ENCODE measurements at places on chromosomes 2 and 18.

- DNase-seq = no peak
Observed at GRCh38 chr18:30457156-30457555, 585.4 kb downstream of the DSC3 start.

DNA sequence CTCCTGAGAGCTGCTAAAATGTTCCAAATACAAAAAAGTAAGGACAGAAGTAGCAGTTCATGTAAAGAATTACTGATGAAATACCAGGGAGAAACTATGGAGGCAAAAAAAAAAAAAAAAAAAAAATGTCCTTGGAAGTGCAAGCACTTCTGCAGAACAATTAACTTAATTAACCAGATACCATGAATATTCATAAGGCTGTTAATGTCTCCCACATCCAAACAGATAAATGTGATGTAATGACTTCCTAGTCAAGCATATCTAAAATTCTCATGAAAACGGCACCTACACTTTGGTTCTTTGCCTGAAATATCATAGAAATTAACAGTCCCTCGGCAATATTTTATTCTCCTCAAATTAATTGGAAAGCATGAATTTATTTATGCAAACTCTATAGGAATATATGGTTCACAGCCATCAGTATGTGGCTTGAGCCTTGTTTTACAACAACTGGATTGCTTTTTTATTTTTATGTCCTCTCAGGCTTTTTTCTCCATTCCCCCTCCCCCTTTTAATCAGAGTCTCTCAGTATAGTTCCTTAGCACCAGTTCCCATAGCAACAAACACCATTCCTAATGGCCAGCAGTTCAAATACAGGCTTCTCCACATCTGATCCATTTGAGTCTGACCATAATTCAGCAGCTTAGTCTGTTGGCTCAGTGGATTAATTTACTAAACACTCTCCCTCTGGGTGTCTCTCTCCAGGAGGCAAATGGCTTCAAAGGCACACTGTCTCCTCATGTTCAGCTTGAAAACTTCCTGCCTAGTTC is 97.1 kb downstream of the ITGA4 start:
- no peak for DNase-seq

- DNase-seq = no peak
Observed at GRCh38 chr18:3554811-3555427, 104.9 kb downstream of the TGIF1 start.

DNA sequence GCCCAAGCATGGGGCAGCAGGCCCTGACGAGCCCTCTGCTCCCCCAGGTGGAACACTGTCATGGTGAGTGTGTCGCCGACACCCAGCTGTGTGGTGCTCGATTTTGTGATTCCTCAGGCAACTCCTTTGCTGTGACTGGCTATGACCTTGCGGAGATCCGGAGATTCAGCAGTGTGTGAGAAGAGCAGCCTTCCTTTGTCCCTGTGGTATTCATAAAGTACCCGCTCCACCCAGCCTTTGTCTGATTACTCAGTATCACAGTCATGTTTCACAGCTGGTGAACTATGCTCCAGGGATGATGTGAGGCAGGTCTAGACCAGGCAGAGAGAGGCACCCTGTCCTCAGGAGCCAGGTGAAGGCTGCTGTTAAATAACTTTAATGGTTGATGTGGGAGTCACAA is 4.0 kb downstream of the WDR54 start:
- no peak for DNase-seq

- DNase-seq = no peak
Observed at GRCh38 chr2:227655454-227655853, 11.2 kb upstream of the SCYGR5 start.

- DNase-seq = no peak
Observed at GRCh38 chr2:238280083-238280825, 8.2 kb downstream of the PER2 start.

DNA sequence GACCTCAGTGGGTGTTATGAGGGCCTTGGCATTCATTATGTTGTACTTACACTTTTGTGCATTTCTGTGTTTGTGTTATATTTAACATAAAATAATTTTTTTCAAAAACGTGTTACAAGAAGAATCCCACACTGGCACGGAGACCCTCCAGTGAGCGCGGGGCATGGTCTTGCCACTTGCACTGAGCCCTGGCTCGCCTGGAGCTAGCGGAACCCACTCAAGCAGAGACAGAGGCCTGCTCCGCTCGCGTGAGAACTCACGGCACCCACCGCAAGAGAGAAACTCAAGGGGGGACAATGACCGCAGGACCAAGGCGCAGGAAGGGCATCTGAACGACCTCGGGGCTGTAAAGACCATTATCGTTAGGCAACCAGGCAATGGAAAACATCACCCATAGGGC is 248.0 kb upstream of the SOX11 start:
- DNase-seq = no peak

DNA sequence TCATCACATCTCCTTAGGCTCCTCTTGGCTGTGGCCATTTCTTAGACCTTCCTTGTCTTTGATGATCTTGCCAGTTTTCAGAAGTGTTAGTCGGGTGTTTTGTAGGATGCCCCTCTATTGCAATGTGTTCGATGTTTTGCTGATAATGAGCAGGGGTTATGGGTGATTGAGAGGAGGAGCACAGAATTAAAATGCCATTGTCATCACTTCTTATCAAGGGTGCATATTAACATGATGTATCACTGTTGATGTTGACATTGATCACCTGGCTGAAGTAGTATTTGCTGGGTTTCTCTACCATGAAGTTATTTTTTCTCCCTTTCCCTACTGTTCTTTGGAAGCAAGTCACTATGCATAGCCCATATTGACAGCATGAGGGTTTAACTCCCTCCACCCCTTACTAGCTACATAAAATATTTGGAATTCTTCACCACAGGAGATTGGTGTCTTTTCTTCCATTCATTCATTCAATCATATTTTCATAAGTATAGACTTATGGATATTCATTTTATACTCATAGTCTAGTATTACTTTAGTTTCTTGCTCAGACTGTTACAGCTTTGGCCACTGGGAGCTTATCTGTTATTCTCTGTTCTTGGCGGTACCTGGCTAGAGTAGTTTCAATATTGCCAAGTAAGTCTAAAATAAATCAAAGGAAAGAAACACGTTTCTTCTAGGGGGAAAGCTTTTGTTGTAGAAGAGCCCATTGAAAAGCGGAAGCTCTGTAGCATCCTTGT is 54.5 kb upstream of the TMEM87B start:
- no peak for DNase-seq

DNA sequence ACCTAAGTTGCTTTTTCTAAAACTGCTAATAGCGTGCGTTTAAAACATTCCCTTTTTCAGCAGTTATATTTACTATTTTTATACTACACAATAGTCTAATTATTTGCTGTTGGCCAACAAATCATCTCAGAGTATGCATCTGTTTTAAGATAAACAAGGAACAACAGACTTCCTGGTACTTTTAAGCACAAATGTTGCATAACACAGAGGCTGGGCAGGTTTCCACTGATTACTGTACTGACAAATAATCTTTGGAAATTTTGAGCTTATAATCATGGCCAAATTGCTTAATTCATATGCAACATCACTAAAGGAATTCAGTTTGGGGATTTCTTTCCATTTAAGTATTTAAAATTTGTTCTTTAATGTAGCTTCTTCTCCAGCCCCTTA is 737.4 kb upstream of the SALL3 start:
- DNase-seq = no peak
